ENCODE measurements at places on chromosomes 6 and 20.

DNA sequence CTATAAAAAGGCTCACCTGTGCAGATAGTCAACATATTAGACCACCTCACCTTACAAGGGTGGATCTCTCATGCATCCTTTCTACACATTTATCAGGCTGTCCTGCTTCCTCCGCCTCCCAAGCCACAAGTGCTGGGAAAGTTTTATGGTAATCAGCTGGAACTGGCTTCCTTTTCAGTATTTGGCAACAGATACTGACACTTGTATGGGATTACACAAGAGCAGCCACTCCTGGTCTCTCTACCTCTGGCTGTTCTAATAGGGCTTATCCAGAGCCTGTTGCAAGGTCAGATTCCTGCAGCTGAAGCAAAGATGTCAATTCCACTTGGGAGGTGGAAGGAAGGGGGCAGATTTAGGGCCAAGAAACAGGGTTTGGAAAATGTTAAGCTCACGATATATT, 503 bp upstream of the GPLD1 start:
- DNase-seq = no peak

GRCh38 chr20:9241721-9242427, 173.0 kb downstream of the PLCB4 start:
- no peak for DNase-seq

GRCh38 chr20:2865630-2866029, 7.7 kb upstream of the PTPRA start:
- no peak for DNase-seq

DNA sequence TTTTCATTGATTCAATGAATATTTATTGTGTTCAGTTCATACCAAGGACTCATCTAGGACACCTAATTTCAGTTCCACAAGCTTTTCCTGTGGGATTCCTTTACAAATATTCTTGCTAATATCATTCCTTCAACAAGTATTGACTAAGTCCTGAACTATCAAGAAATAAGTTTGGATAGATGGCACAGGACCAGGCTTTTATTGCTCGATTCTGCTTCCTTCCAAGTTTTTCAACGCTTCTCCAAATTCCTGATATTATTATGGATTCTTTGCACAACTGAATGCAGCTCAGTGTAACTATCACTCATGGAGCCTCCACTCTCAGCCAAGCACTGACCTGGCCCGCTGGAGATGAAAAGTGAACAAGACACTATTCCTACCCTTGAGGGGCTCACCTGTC, 32.7 kb upstream of the COL21A1 start:
- no peak for DNase-seq

Measured in GM12865 (cell line).